Activated CD4-positive, alpha-beta T cell treated with anti-CD3 and anti-CD28 coated beads for 24 hours (primary cell): ENCODE measurements at places on chromosomes 5 and 9.

DNA sequence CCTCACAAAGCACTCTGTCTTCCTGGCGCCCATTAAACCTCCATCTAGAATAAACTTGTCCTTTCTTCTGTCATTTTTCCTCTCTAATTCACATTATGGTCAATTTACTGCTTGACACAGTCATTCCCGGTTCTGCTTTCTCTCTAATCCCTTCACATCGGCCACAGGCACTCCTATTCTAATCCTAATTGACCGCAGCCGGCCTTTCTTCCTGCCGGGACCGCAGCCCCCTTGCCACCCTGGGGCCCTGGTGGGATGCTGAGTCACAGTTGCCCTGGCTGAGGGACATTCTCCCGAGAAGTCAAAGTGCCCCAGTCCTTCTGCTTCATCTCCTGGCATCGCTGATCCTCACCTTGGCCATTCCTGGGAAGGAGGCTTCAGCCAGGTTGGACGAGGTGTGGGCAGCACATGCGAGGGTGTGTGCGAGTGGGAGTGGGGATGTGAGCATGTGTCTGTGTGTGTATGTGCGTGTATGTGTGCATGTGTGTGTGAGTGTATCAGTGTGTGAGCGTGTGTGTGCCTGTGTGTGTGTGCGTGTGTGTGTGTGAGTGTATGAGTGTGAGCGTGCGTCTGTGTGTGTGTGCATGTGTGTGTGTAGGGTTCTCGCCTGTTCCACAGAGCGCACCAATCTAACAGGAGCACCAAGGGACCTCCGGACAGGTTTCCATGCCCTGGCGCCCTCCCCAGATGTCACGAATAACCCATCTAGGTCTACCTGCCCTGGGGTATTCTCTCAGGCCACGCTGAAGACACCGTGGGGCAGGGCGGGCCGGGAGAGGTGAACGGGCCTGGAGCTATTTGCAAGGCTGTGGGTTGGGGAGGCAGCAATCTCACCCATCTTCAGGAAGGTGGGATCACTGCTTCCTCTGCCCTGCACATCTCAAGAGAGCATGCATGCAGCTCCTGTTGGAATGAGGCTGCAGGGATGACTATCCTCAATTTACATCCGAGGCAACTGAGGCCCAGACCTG, 191.2 kb downstream of the PAX5 start:
- DNase-seq, result no peak

GRCh38 chr5:82911910-82912309, 165.3 kb downstream of the TMEM167A start:
- DNase-seq, result no peak

DNA sequence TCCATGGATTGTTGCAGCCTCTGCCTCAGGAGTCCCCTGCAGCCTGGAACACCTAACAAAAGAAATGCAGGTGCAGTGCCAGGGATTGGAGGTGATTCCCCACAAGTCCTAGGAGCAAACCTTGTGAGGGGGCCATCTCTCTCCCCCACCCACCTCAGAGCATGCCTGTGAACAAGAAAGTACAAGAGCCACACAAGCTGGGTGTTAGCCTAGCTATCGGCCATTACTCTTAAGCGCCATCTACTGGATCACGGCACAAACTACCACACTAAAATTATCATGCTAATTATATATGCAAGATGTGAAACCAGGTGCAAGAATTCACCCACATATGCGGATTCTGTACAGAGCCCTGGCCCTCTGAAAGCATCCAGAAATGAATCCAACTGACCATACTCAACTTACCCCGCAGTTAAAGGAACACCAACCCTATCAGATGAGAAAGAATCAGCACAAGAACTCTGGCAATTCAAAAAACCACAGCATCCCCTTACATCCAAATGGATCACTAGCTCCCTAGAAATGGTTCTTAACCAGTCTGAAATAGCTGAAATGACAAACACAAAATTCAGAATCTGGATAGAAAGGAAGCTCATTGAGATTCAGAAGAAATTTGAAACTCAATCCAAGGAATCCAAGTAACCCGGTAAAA, 16.5 kb upstream of the PRSS3 start:
- DNase-seq, result peak; percentile 40

DNA sequence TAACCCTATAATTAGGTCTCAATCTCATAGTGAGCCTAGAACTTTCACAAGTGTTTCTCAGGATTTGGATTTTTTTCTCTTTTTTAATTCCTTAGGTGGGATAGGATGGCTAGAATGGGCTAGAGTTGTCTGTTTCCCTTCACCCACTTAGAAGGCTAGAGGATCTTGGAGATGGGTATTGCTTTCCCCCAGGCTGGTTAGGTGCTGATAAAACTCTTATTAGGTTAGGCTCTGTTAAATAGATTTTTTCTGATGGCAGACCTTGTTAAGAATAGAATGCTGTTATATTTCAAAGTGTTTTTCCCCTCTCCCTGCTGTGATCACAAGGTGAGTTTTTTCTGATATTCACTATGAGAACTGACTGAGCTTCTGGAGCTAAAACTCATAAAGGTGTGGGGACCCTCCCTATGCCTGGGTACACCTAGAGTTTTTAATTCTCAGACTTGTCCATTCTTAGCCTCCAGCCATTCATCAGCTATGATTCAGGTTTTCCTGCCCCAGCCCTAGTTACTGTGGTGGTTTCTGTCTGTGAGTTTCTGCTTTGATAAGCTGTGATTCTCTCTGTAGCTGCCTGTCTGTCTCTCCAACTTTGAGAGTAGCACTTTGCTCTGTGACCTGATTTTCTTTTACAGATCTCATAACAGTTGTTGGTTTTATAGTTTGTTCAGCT, 132.4 kb downstream of the HACD4 start:
- DNase-seq, result no peak

DNA sequence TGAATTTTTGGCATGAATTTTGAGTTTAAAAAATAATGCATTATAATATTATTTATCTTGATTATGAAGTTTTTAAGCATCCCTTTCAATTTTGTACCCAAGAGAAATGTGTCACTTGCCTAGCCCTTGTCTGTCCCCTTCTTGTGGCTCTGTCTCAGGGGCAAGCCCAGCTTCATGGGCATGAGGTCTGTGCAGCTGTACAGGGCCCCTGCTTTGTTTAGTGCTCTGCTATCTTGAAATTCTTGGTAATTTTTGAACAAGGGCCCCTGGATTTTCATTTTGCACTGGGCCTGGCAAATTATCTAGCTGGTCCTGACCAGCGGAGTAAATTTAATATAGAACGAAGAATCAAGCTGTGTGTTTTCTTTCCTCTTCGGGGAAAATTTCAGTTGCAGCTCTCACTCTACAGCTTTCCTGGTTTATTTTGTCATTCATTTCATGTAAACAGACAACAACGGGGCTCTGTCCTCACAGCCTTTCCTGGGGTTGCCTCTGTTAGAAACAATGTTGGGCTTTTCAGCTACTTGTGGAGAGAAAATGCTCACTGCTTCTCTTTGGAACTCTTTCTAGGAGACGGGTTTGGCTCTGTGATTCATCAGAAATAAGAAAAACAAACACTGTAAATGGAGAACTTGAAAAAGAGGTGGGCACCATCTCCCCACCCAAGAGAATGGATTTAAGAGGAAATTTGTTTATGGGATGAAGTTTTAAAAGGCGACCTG, 41.1 kb downstream of the LIX1 start:
- no peak for DNase-seq

DNA sequence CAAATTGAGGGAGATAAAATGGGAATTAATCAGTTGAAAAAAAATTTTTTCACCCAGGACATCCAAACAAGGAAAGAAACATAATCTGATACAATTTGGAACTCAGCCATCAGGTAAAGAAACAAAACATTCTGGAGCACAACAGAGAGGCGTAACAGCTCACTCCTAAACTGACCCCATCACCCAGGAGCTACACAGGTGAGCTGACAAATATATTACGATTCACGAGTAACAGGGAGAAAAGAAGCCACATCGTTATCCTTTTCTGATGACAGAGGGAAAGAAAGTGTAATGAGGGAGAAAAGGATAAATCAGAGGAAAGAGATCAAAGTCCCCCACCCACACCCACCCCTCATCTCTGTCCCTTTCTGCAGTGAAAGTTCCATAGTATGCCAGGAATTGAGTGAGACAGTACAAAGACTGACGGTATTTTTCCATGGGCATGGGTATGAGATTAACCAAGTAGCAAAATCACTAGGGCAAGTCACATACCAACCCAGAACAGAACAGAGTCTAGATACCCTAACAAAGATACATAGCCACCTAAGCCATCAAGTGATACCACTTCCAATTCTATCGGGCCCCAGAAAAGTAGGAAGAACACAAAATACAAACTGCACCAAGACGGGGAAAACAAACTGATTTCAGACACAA, 45.4 kb downstream of the TMEM245 start:
- no peak for DNase-seq

GRCh38 chr5:159332800-159333544, 2.7 kb upstream of the IL12B start:
- DNase-seq, result no peak

GRCh38 chr5:147472664-147473475, 37.0 kb downstream of the DPYSL3 start:
- DNase-seq, result no peak

DNA sequence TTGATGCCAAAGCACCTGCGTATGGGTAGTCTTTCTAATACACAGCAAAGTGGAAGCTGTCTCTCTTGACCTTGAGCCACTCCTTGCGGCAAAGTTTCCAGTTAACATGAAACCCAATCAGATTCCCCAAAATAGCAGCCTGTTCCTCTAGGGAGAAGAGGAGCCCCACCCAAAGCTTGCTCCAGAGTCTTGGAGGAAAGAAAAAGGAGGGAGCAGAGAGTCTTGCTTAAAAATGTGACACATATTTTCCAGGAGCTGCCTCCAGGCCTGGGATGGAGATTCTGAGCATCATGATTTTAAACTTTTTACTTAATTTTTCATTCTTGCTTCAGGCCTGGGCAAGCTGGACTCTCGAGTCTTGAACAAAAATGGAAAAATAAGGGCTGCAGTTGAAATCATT, 223.5 kb upstream of the TNC start:
- DNase-seq, result no peak

GRCh38 chr5:56983593-56984361, 31.9 kb upstream of the MIER3 start:
- DNase-seq, result no peak

DNA sequence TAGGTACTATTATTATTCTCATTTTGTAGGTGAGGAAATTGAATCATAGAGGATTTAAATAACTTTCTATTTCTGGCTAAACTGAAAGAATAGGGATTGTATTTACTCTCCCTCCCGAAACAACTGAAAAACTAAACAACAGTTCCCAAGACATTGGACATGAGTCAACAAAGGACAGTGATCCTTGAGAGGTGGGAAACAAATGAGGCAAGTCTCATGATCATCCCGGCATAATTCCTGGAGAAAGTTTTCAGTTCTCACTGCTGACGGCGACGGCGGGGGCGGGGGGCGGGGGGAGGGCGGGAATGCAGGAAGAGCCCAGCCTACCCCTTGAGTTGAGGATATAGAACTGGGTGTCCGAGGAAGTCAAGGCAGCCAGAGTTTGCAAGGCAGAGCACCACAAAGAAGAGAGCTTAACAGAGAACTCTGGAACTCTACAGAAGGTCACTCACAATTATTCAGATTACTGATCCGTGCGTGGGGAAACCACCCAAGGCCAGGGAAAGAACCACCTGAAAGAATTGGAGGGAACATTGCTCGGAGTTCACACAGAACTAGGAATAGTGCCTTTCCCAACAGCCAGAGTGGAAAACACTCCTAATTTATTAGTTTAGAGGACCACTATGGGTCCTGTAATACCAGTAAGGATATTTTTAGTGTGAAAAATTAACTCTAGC, 27.4 kb upstream of the WHRN start:
- DNase-seq, result no peak

- no peak for DNase-seq
These were observed 9.5 kb downstream of the MEF2C start for GRCh38 chr5:88873447-88873846.

DNA sequence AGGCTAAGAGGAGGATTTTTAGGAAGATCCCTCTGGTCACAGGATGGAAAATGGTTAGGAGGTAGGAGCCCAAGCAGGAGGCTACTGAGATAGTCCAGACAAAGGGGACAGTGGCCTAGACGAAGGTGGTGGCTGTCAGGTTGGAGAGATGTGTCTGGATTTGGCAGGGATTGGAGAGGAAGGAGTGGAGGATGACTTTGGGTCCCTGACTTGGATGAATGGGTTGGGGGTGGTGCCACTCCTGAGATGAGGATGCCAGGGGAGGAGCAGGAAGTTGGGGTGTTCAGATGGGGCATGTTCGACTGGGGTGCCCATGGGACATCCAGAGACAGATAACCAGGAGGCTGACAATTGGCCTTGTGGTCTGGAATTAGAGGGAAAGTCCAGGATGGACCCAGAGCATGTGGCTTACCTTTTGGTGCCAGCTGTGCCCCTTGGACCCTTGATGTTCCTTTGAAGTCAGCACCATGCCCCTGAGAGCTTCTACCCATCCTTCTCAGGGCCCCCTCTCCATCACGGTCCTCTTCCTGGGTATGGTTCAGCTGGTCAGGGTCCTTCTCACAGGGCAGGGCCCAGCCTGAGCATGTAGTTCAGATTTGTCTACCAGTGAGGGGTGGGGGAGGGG, 15.1 kb upstream of the IGFBPL1 start:
- DNase-seq, result no peak

DNA sequence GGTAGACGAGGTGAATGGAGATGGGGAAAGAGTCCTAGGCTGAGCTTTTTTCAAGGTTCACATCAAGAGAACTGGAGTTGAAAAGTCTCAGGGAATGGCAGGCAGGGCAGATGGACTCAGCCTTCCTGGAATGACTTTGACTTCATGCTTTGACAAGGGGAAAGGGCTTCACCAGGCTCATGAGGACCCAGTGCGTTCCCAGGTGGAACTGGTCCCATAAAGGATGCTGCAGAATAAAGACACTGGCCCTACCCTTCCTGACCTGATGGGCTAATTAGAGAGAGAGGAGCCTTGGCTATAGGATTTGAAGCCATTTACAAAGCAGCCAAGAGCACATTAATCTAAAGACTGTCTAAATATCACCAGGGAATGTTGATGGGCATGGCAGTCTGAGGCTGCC, 63.8 kb downstream of the IL31RA start:
- DNase-seq, result no peak

DNA sequence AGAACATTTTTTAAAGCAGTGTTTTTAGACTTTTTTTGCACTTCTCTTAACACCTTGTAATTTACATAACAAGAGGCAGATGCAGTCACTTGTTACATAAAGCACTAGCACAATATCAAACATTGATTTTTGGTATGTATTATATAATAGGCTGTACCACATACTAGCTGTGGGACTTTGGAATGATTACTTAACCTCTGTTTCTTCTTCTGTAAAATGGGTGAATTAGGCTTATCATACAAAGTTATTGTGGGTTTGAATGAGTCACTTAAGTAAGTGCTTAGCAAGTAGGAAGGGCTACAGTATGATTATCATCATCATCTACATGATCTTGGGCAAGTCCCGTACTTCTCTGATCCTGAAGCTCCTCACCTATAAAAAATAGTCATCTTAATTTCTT, 2.1 kb downstream of the FAM81B start:
- DNase-seq, result no peak

DNA sequence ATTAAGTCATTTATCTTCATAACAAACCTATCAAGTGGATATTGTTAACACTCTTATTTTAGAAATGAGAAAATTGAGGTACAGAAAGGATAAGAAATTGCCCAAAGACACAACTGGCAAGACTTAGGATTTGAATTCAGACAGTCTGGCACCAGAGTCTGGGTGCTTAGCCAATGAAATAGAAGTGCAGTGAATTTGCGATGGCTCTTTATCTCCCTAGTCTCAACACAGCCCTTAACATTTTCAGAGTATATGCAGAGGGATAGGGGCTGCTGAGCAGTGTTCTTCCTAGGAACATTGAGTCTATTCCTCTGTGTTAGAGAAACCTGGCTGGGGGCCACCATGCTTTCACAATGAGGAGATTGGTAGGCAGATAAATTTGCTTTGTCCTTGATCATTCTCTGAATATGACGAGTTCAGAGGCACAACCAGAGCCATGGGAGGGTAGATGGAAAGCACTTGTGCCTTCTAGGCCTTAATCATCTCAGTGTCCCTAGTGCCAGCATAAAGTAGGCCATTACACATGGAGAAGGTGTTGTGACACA, 6.1 kb upstream of the FSD1L start:
- DNase-seq, result no peak
